AG08395 (cell line): ENCODE measurements at places on chromosomes 5 and 9.

- DNase-seq: peak; percentile 50
Measured at GRCh38 chr5:109516390-109516789, 106.6 kb upstream of the PJA2 start.

DNA sequence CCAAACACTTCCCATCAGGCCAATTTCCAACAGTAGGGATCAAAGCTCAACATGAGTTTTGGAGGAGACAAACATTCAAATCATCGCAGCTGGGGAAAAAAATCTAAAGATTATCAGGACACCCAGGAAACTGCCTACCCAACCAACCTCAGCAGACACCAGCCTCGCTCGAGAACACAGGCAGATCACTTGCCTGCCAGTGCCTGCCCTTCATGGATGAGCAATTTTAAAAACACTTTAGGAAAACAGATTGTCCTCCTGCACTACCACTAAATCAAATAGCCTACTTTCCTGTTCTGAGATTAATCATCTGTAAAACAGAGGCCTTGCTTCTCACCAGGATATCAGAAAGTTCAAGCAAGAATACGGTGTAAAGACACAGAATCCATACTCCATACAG is 14.7 kb upstream of the TMEM174 start:
- DNase-seq: no peak

DNA sequence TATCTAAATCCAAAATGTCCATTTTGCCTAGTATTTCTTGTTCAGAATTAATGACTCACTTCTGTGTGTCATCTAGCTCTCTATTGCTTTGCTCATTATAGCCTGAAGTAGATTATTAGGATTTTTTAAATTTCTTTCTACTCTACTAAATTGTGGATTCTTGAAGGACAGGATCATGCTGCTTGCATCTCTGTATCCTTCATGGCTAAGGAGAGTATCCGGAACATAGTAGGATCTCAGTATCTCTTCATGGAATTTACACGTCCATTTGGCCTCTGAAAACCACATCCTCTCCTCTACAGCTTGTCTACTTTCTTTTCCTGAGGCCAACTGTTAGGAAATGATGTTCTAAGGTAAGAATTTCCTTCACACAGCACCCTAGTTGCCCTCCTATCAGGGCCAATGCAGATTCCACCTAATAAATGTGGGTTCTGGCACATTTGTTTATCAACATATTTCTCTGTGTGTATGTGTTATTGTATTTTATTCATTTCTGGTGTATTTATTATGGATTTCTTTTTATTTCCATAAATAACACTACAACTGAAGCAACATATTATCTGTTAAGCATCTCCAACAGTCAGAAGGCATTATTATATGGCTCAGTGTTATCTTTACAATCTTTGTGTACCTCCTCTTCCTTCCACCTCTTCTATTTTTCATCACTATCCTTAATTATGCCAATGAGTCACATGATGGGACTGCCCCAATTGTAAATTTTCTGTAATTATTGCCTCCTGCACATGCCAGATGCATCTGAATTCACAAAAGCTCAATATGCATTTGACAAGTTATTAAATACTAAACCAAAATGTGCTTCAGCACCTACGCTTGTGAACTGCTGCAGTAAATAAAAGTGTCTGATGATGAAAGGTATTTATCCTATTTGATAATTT is 557.8 kb upstream of the TLE4 start:
- DNase-seq: peak; percentile 51

- peak; percentile 91 for DNase-seq
Measured at GRCh38 chr5:34053133-34053532, 10.1 kb upstream of the C1QTNF3 start.

DNA sequence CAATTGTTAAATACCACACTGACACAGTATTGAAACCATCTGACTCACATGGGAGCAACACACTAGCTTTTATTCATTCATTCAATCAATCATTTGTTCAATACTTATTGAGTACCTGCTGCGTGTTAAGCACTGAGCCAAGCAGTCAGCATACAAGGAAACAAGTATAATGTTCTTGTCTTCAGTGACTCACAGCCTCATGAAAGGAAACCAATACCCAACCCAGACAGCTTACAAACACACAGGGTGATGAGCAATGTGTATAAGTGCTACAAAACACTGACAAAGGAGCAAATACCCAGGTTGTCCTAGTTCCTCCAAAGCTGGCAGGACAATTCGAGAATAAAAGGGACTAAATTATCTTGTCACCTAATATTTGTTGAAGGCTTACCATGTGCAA is 67.6 kb upstream of the RASEF start:
- no peak for DNase-seq

DNA sequence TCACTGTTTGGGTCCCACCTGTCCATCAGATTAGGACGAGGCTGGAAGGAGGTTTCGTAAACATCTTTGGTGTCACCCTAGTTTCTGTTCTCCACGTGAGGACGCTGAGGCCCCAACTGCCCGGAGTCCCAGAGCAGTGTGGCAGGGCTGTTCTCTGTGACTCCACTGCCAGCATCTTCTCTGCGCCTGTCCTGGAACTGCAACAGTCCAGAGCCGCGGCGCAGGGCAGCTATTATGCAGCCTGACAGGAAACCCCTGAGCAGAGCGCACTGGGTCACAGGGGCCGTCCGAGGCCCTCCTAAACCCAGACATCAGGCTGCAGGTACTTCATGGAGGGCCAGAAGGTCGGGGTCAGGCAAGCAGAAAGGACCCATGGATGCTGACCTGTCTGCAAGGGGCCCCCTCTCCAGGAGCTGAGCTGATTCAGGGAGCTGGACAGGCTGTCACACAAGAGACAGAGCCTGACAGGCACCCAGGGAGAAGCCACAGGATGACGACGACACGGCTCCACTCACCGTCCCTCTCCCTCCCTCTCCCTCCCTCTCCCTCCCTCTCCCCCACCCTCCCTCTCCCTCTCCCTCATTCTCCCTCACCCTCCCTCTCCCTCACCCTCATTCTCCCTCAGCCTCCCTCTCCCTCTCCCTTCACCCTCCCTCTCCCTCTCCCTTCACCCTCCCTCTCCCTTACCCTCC is 31.7 kb downstream of the DBH start:
- DNase-seq: no peak

DNA sequence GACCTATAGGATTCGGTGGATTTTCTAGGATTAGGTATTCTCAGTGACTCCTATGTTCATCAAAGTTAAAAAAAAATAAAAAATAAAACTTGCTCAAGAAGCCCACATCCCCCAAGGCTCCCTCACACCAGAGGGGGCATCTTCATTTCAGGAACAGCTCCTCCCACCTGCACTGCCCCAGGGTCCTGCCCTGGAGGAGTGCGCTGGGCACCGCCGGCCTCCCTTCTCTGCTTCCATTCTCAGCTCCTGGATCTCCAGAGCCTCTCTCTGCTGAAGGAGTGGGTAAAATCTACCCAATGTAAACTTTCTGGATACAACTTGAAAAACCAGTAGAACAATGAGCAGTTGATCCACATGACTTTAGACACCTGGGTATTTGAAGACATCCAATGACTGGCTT is 359.8 kb upstream of the IRX4 start:
- no peak for DNase-seq

- no peak for DNase-seq
Measured at GRCh38 chr5:169095976-169096375, 205.0 kb downstream of the SLIT3 start.
